AG09319 (cell line): ENCODE measurements at places on chromosomes 6 and 20.

GRCh38 chr20:24763386-24764026 is 185.6 kb upstream of the CST7 start:
- no peak for DNase-seq

- DNase-seq, result no peak
Measured at GRCh38 chr6:21297665-21298064, 295.9 kb upstream of the SOX4 start.

DNA sequence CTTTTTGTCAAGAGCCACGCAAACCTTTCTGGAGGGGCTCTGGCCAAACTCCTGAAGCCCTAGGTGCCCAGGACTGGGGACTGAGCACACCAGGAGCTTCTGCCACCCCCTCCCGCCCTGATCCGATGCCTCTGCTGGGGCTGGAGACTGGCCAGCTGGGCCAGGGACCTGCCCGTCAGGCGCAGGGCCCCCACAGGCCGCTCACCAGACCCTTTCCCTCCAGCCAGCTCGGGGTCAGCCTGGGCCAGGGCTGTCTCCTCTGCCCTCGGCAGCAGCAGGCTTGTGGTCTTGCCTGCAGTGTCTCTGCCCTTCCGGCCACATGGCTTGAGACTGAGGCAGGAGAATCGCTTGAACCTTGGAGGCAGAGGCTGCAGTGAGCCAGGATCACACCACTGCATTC is 14.6 kb downstream of the RTEL1 start:
- DNase-seq, result no peak

- no peak for DNase-seq
Measured at GRCh38 chr20:62686869-62687830, 21.5 kb upstream of the NTSR1 start.

DNA sequence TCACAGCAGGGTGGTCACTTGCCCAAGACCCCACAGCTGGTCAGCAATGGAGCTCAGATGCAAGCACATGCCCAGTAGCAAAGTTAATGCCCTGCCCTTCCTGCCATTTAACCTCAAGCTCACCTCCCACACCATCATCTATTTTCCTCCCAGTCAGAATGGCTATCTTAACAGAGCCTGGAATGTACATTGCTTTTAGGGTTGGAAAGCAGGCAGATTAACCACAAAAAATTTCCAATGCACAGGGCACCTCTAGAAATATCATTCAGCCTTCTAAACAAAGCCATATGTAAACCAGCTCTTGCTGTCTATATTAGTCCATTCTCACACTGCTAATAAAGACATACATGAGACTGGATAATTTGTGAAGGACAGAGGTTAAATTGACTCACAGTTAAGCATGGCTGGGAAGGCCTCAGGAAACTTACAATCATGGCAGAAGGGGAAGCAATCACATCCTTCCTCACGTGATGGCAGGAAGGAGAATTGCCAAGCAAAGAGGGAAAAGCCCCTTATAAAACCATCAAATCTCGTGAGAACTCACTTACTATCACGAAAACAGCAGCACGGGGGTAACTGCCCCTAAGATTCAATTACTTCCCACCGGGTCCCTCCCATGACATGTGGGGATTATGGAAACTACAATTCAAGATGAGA is 106.9 kb downstream of the FYN start:
- DNase-seq, result no peak

DNA sequence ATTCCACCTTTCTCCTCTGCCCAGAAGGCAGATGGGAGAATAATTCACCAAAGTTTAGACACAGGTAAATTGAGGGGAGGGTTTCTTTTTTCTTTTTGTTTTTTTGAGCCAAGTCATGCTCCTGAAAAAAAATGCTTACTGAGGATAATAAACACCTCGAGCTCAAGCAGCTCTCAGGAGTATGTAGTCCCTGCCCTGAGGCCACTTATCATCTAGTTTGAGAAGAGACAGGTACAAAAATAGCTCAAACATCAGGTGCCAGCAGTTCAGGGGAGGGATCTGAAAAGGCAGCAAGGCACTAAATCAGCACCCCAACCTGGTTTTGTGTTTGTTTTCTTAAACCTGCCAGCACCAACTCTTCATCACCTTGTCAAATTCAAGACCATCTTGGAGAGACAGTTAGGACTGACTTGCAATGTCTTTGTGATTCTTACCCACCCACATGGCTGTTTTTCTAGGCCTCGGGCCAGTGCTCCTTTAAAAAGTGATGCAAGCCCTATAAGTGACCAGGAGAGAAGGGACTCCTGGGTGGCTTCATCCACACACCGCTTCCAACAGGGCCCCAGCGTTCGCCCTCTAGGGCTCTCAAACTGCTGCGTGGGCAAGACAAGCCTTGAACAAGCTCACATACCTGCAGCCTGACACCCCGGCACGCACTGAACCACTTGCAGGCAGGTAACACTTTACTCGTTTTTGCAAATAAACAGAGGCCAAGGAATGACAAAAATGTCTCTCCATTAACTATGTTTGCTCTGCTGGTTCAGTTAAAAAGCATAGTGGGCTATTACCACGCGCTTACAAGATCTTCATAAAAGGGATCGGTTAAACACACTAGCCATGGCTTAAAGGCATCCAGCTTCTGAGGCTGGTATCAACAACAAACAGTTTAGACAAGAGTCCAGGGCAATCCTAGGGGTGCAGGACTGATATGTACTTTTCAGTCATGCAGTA is 13.9 kb downstream of the JAG1 start:
- DNase-seq, result no peak
